ENCODE measurements at places on chromosomes 3 and 15. TPM values are rescaled to one million over a fixed set of nuclear protein-coding genes. Genes with fewer than 3 reads are reported as not detected.

DNA sequence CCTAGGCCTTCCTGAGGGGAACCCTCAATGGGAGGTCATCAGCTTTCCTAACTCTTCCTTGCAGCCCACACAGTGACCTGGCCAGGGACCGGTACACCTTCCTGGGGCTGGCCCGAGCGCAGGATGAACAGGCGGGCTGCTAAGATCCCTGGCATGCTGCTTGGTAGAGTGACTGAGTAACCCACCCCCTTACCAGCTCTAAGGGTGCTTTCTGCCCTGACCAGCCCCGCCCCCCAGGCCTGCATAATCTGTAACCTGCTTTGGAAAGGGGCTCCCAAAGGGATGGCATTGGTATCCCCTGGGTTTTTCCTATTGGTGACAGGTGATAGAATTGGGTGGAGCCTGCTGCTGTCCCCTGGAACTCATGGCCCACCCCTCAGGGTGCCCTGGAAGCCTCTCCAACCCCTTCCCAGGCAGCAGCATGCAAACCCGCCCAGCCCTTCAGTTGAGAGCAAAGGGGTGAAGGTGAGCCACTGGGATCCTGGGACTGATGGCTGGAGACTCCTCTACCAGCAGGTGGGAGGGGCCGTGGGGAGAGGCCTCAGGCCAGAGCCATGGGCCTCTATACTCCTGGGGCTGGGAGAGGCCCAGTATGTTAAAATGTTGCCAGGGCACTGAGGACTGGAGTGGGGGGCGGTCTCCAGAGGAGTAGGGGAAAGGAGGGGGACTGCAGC, 11.1 kb upstream of the KIF7 start:
- DNase-seq = no peak

- DNase-seq = no peak
Measured at GRCh38 chr15:63523306-63523990, 19.1 kb downstream of the USP3 start.

The COL6A5 gene
- polyA plus RNA-seq = 2.3 TPM

- no peak for DNase-seq
Measured at GRCh38 chr3:34569437-34569836, 771.0 kb downstream of the PDCD6IP start.

DNA sequence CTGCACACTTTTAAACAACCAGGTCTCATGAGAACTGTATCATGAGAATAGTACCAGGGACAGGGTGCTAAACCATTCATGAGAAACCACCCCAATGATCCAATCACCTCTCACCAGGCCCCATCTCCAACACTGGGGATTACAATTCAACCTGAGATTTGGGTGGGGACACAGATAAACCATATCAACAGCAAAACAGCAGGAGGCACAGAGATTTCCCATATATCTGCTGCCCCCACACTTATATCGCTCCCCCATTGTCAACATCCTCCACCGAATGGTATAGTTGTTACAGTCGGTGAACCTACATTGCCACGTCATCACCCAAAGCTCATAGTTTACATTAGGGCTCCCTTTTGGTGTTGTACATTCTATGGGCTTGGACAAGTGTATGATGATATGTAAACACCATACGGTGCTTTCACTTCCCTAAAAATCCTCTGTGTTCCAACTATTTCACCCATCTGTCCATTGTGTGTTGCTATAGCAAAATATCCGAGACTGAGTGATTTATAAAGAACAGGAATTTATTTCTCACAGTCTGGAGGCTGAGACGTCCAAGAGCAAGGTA, 224.8 kb downstream of the FAM43A start:
- no peak for DNase-seq

GRCh38 chr3:98151241-98151640, 4.0 kb downstream of the OR5H14 start:
- no peak for DNase-seq

GRCh38 chr3:98262046-98262445, 2.0 kb upstream of the OR5H6 start:
- no peak for DNase-seq

- no peak for DNase-seq
Measured at GRCh38 chr3:50572158-50572557, 2.8 kb downstream of the HEMK1 start.

The AHSG gene
- polyA plus RNA-seq = not detected
